Lung microvascular endothelial cell (primary cell): ENCODE measurements at places on chromosomes 2 and 18. TPM values are rescaled to one million over a fixed set of nuclear protein-coding genes. Genes with fewer than 3 reads are reported as not detected.

DNA sequence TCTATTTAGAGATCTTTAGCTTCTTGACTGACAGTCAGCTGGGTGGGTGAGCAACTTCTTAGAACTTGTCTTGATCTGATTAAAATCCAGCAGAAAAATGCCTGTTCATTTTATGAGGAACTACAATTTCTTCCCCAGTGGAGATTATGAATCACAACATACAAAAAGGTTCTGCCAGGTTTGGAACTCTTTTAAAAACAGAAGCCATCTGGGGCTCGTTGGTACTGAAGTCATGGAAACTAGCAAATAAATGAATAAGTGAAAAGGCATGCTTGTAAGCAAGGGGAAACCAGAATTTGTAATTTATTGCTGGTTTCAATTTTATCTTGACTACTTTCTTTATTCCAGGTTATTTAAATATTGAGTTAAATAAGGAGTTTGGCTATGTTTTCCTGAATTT is 767.4 kb downstream of the MBD2 start:
- no peak for DNase-seq

MYOM1 gene
- 1.1 and 8.7 TPM in 2 replicates for total RNA-seq

DCDC2C gene
- not detected in 2 replicates for total RNA-seq

- no peak for DNase-seq
Measured at GRCh38 chr2:237725661-237726060, 72.9 kb upstream of the RBM44 start.

GRCh38 chr2:138689705-138690104 is 90.5 kb downstream of the NXPH2 start:
- no peak for DNase-seq

GRCh38 chr2:188414411-188414810 is 122.7 kb downstream of the GULP1 start:
- no peak for DNase-seq

SRBD1 gene
- 13.3 and 16.5 TPM in 2 replicates for total RNA-seq

DNA sequence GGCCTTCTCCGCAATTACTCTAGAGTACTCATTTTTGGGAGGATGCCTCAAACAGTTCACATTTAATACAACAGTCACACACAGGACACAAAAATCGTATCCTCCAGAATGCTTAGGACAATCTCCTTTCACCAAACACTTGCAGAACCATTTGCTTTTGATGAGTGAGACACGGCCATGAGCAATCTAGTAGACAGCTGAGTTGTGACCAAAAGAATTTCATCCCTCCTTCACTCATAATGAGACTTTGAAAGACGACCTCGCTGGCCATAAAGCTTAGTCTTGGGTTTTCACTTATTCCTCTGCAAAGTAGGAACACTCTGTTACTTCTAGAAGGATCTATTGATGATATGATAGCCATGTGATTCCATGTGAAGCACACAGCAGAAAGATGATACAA is 87.5 kb upstream of the SLC35G4 start:
- no peak for DNase-seq

CXCR1 gene
- not detected in 2 replicates for total RNA-seq

- DNase-seq = no peak
Measured at GRCh38 chr18:45522371-45522770, 92.9 kb upstream of the SLC14A2 start.

DNA sequence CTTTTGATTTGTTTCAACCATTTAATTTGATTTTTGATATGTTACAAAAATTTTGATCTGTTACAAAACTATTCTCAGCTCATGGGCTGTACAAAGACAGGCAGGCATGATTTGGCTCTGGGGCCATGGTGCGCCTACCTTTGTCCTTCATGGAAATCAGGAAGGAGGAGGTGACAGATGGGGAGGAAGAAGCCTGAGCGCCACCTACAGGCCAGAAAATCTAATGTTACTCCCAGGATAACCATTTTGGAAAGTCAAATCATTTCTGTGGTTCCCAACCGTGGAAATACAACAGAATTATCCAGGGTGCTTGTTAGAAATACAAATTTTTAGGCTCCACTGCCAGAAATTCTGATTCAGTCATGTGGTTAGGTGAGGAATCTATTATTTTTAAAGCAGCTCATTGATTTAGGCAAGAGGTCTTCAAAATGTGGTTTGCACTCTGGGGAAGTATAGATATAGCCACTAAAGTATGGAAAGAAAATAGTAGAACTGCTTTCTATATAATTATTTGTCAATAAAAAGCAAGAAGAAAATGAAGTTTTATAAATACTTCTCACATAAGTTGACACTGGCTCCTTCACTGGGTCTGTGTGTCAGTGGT is 93.9 kb downstream of the EVA1A start:
- DNase-seq = peak; percentile 34

GRCh38 chr2:212905640-212906201 is 245.7 kb downstream of the IKZF2 start:
- DNase-seq = peak; percentile 86

DNA sequence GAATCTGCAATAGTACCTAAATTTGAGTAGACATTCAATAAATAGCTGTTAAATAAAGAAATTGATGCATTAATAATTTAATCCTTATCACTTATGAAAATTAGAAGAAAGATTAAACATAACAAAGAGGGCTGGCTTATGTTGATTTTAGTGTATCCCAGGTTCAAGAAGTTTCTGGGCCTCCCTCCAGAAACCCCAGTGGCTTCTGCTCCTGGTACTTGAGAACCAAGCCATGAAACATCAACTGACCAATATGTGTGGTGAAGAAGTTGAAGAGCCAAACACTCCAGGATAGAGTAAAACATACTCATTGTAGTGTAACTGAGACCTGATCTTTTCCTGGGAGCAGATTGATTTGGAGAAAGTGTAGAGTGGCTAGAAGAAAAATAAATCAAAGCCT is 1465.7 kb upstream of the PIK3C3 start:
- no peak for DNase-seq

NT5C1B gene
- not detected in 2 replicates for total RNA-seq

GRCh38 chr2:11963966-11964365 is 217.5 kb downstream of the LPIN1 start:
- no peak for DNase-seq

DNA sequence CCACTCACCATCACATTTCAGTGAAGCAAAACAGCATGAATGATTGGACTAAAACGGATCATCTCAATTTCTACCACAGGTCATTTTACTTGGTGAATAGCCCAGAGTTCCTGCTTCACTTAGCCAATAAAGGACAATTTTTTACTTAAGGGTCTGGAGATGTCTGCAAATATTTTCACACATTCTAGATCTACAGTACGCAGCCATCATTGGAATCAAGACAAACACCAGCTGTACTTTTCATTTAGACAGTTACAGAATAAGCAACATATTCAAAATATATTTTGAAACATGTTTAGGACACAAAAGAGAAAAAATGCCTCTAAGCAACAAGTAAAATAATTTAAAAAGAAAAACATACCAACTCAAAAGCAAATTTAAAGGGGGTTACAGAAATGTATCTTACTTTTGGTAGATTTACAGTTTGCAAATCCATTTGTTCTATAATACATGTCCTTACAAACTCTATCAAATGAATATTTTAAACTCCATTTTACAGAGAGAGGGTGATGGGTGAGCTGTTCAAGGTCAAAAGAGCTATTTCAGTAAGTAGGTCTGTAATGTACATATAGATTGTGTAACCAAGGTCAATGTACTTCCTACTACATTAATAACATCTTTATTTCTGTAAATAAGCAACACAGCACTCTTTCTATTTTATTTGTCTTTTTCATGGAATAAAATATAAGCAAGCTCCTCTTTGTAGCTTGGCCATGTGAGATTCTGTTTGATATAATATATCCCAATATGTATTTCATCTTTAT is 13.4 kb downstream of the PPP1R1C start:
- DNase-seq = no peak

DNA sequence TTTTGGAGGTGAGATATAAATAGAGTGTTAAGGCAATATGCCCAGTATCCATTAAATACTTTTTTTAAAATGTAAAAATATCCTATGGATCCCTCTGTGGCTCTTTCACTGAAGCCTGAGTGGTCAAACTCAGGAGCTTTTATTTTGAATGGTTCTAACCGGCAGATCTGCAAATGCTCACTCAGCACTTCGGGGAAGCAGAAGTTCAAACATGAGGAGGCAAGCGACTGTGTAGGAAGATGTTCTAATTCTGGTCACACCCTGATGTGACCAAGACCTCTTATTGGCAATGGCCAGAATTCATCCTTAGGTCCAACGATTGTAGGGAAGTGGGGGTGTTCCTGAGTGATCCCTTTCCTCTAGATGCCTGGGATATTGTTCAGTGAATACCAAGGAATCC is 168.8 kb downstream of the CDCA7 start:
- DNase-seq = no peak

FBXO41 gene
- under 0.01 and 0.22 TPM in 2 replicates for total RNA-seq

GRCh38 chr2:74000666-74001065 is 16.0 kb downstream of the TET3 start:
- no peak for DNase-seq

- DNase-seq = no peak
Measured at GRCh38 chr18:68548904-68549870, 165.7 kb downstream of the TMX3 start.

GAREM1 gene
- total RNA-seq = 0.20 and 0.22 TPM in 2 replicates

- no peak for DNase-seq
Measured at GRCh38 chr18:35513181-35513936, 15.6 kb upstream of the INO80C start.

CELF4 gene
- total RNA-seq = not detected in 2 replicates

DNA sequence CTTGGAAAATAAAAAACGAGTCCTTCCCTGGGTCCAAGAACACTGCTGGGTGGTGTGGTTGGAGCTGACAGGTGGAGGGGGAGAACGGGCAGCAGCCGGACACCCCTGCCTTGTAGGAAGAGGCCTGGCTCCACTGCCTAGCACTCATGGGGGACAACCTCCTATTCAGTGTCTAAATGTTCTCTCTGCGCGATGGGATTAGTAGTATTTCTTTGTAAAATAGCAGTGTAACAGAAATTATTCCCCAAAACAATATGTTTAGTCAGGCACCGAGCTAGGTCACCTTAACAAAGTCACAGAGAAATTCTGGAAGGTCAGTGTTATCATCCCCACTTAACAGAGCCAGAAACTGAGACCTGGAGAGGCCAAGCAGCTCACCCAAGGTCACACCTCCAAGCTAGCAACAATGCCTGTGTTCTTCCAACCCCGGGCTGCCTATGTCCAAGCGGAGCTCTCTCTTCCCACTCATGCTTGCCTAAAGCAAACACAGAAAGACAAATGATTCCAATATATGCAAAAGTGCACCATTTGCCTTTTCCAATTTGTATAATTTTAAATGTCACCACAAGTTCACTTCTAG is 68.0 kb downstream of the STEAP3 start:
- no peak for DNase-seq

VIL1 gene
- not detected in 2 replicates for total RNA-seq

GRCh38 chr2:187228986-187229385 is 219.1 kb downstream of the CALCRL start:
- DNase-seq = no peak

DNA sequence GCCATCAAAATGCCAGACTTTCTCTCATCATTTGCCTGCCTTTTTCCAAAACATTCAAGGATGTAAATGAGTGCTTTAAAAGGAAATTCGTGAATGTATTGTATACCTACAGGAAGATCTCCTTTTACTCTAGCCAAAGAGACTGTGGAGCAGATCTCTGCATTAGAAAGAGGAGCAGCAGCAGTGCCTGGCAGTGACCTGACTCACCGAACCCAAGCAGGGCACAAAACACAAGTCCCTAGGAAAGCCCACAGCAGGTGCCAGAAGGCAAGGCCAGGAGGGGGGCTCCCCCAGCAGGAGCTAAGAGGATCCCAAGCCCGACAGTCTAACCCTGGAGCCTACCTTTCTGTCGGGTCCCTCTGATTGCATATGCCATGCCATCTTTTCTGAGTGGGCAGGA is 47.9 kb downstream of the L3MBTL4 start:
- no peak for DNase-seq

PAX3 gene
- under 0.01 TPM in 1 of 2 replicates, not detected in the other for total RNA-seq
